Activated T-helper 1 cell treated with anti-CD3 and anti-CD28 coated beads, Interleukin-12 subunit alpha, Interleukin-12 subunit beta, Interleukin-2, Interleukin-4 antibody, amounts not matched to agents 30 ng/mL and 10 ng/mL and 1 ng/mL, durations not matched to agents 14 hours and 24 hours and 36 hours (primary cell): ENCODE measurements at places on chromosomes 2 and 18. TPM values are rescaled to one million over a fixed set of nuclear protein-coding genes. Genes with fewer than 3 reads are reported as not detected.
A peak's percentile ranks its signal among the peaks of the same experiment; 100 is the strongest.

Gene ASTL
- 2.0 and 2.9 TPM in 2 replicates for total RNA-seq

Gene IL36RN
- total RNA-seq, result not detected in 2 replicates

Gene CAPN14
- total RNA-seq, result 0.18 and 0.20 TPM in 2 replicates

GRCh38 chr2:22855761-22856184 lies 529.2 kb upstream of the KLHL29 start:
- DNase-seq, result no peak

GRCh38 chr2:138579556-138579955 lies 78.0 kb downstream of the SPOPL start:
- no peak for DNase-seq

Gene GALNT14
- total RNA-seq, result 0.21 and 0.27 TPM in 2 replicates

Gene TMEM163
- 0.12 and 0.21 TPM in 2 replicates for total RNA-seq

DNA sequence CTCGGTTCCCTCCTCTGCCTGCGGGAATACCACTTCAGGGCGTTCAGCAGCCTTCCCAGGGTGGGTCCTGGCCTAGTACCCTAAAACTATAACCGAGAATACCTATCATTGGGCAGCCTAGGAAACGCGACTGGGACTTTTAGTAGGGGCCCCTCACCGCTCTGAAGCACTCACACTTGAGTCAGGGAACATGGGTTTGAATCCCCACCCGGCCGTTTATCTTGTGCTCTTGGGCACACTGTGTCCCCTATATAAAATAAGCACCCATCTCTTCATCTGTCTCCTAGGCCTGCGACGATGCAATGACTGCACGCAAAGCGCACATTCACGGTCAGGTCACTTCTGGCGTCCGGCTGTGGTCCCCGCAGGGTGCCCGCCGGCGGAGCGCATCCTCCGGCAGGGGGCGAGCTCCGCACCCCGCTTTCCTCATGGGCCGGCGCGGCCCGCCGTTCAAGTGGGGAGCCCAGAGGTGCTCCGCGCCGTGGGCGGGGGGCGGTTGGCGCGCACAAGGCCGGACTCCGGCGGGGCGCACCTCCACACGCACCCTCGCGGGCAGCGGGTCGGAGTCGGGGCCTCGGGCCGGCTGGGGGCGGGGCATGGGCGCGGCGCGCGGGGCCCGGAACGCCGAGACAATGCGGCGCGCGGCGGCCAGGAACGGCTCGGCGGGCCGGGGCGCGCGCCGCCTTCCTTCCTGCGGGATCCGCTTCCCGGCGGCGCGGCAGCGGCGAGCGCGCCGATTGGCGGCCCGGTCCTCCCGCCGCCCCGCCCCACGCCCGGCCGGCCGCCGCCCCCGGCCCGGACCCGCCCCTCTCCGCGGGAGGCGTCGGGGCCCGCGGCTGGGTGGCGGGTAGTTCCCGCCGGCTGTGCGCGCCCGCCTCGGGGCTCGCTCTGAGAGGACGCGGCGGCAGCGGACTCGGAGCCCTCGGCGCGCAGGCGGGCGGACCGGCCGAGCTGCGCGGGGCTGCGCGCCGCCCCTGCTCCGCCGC lies at the start of gene ASAP2:
Gene ASAP2, plus strand, starts transcription at position 850 of the 986 bp plus-strand sequence. CDS start 293 bp downstream, outside the sequence.
- DNase-seq, result peak; percentile 34

DNA sequence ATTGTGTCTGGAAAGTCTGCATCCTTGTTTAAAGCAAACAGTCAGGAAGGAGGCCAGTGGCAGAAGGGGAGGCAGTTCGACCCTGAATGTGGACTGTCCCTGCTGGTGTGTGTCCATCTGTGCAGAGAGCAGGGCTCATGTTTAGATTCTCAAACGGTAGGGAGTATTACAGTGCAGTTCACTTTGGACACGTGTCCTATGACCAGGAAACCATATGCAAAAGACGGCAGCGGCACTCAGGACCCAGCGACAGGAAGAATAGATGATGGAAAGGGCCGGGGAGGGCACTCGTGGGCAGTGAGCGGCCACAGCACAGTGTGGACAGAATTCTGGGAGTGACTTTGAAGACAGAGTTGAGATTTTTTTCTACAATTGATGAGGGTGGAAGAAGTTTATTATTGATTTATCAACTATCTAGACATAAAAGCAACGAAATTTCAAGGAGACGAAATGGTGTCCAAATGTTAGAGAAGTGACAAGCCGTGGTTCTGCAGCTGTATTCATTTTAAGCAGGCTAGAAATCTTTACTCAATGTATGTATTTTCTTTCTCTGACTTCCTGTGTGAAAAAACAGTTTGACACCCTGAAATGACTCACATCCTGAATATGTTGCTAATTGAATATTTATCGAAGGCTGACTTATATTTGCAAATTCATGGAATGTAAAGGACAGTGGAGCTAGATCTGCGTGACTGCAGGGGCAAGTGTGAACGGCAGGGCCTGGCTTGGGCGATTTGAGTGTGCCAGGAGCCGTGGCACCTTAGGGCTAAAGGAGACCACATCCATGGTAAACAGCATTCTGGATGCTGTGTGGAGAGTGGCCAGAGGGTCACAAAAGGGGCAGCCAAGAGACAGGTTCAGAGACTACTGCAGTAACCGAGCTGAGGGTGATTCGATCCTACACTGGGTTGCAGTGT lies 214.2 kb downstream of the PTGR3 start:
- no peak for DNase-seq

- no peak for DNase-seq
Measured at GRCh38 chr2:207337234-207338219, 171.8 kb upstream of the KLF7 start.

Gene DNAJC5G
- not detected in 2 replicates for total RNA-seq

- no peak for DNase-seq
Measured at GRCh38 chr2:3535794-3536681, 16.7 kb upstream of the ADI1 start.

Gene L3MBTL4
- 0.26 and 0.29 TPM in 2 replicates for total RNA-seq

DNA sequence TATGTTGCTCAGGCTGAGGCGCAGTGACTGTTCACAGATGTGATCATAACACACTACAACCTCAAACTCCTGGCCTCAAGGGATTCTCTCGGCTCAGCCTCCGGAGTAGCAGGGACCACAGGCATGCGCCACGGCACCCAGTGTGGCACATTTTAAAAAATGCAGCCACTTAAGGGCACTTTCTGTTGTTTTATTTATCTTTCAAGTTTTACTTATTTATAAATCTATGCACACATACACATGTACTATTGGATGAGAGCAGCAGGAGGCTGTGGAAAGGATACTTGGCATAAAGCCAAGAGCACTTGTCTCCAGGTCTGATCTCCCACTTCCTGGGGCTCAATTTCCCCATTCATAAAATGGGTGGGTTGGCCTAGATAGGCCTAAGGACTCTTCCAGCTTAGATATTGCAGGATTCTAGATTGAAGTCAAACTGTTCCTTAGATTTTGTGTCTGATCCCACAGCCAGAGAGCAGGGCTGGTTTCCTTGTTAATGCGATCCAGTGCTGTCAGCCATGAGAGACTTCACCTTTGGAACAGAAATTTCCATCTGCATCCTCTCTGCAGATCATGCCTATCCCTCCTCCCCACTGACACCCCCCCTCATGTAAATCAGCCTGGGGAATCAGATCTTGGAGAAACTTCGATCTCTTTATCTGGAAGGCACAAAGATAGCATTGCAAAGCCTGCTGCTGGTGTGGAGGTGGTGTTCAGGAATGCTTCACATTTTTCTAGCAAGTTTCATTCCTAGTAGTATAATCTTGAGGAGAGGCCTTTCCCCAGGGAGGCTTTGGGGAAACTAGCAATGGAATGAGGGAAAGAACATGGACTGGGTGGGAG lies 24.7 kb downstream of the PCBP1 start:
- DNase-seq, result no peak

Gene ATG16L1
- total RNA-seq, result 42.4 and 42.7 TPM in 2 replicates

DNA sequence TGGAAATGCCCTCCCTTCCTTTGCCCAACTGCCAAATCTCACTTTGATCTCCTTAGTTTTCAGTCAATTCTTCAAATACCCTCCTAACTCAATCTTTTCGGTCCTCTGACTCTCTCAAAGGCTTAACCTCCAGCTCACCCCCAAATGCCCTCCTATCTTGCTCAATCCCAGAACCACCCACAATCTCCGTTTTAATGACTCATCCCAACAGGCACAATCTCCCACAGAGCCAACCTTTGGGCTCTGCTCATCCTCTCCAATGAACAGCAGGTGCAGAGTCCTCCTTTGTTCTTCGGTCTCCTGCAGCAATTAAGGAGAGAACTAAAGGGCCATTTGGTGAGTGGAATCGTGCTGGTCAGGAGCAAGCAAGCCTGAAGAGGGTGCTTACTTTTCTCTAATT lies 366.1 kb upstream of the CRIM1 start:
- no peak for DNase-seq
